Ovary (tissue), 10 donors: ENCODE measurements at places on chromosomes 2 and 18. TPM values are rescaled to one million over a fixed set of nuclear protein-coding genes. Genes with fewer than 3 reads are reported as not detected.

DNA sequence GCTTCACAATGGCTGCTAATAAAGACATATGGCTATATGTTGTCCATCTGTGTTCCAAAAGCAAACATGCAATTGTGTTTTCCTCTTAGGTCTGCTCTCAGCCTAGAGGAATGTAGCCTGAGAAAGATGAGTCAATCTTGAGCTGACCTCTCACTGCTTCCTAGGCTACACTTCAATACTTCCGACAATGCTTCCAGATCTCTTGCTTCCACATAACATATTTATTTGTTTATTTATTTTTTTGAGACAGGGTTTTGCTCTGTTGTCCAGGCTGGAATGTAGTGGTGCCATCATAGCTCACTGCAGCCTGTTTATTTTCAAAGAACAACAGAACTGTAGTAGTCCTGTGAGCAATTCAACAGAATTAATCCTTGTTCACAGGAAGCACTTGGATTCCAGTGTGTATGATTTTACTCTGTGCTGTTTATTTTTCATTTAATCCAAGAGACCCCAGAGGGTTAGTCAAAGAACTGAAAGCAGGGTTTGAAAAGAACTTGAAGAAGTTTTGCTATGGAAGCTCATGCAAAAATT, 437.9 kb downstream of the TXNL1 start:
- DNase-seq, result no peak

DNA sequence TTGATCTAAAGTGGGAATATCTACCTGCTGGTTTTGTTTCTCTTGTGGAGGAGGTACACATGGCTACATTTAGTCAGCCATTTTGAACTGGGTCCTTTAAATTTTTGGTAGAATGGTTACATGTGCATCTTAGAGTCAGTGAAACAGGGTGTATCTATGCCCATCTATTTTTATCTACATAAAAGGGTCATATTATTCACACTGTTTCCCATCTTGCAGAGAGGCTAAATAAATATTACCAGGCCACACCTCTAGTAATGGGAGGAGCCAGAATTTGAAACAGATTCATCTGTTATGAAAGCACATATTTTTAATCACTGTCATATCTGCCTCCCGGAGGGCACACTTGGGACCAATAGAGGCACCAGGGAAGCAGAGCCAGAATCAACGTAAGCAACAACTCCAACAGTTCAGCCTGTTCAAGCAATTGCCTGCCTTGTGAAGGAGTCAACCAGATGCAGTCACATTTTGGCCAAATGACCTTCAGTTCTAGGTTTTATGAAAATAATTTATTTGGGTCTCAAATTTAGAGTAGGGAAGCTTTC, 376.8 kb downstream of the TSN start:
- no peak for DNase-seq

GRCh38 chr2:36389091-36389564, 33.5 kb downstream of the CRIM1 start:
- no peak for DNase-seq

DNA sequence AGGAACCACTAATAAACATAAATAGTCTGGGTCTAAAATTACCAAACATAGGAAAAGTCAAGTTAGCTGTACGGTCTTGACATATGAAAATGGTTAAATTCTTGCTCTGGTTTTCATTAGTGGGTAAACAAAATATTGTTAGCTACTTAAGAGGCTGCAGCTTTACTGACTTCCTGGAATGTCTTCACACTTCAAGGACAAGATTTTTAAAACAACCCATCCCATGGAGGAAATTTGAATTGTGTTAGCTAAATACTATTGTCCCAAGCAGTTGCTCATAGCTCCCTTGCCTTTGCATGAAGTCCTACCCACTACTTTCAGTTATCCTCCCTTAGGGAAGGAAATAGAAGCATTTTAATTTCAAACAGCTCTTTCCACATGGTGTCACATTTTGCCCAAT, 128.5 kb downstream of the EPHA4 start:
- DNase-seq, result no peak

- DNase-seq, result no peak
These were observed 113.7 kb downstream of the NAB1 start for GRCh38 chr2:190762566-190762965.

Gene GPR39
- 0.83 TPM for total RNA-seq

Gene FBXO15
- total RNA-seq, result 0.48 TPM

Gene MC5R
- not detected for total RNA-seq

DNA sequence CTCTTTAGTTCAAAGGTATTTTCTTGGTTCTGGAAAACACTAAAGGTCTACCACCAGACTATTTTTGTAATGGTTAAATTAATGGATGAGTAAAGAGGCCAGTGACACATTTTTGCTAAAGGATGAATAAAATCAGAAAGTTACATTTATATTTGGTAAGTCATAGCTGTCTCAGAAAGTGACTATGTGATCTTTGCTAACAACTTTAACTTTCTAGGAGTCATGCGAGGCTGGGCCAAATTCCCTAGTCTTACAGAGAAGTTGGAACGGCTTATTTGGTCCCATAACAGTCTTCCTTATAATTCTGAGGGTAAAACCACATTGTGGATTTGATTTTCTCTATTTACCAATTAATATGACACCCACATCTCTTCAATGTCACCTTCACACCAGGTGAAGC, 198.1 kb downstream of the PDE1A start:
- DNase-seq, result no peak

DNA sequence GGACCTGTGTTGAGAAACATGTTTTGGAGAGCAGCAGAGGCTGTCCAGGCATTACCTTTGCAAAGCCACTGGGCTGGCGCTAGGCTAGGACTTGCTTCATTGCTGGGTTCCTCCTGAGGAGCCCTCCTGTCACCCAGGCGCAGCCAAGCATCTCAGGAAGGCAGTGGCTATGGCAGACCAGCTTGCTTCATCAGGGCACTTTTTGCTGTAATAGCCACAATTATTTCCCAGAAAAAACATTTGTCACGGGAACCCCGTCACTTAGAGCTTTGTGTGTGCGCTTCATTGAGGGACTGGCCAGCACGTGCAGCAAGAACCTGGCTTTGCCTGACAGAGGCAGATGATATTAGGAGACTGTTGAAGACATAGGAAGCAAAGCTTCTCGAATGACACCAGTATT, 36.4 kb downstream of the SLC20A1 start:
- no peak for DNase-seq

GRCh38 chr2:136613096-136613495, 152.2 kb upstream of the THSD7B start:
- DNase-seq, result no peak

- DNase-seq, result no peak
These were observed 88.2 kb downstream of the GFPT1 start for GRCh38 chr2:69298862-69299261.

GRCh38 chr2:149467436-149467835, 120.1 kb downstream of the MMADHC start:
- DNase-seq, result no peak
